Panc1 (cell line): ENCODE measurements at places on chromosomes 1 and 21. TPM values are rescaled to one million over a fixed set of nuclear protein-coding genes. Genes with fewer than 3 reads are reported as not detected.

Gene HLX
- total RNA-seq = 0.39 TPM

Gene WNT3A
- not detected for total RNA-seq

Gene MAB21L3
- not detected for total RNA-seq

Gene HHIPL2
- 14.7 TPM for total RNA-seq

Gene BLZF1
- 19.6 TPM for total RNA-seq

Gene SLAMF7
- total RNA-seq = 0.21 TPM

Gene DCDC2B
- total RNA-seq = not detected

Gene SHISAL2A
- total RNA-seq = 0.23 TPM

Gene NTNG1
- total RNA-seq = 0.13 TPM

Gene SPRR2A
- not detected for total RNA-seq

Gene ANP32E
- 66.2 TPM for total RNA-seq

Gene CATSPERE
- total RNA-seq = 0.31 TPM

Gene C8B
- total RNA-seq = not detected

Gene FCRL2
- not detected for total RNA-seq

Gene GSTM5
- total RNA-seq = not detected

Gene RBM11
- total RNA-seq = 0.15 TPM

Gene FAM163A
- total RNA-seq = not detected

Gene ALDH9A1
- total RNA-seq = 30.3 TPM

Gene PLXNA2
- 0.98 TPM for total RNA-seq

Gene AGO3
- 39.4 TPM for total RNA-seq

Gene SFN
- total RNA-seq = 188 TPM

Gene IKBKE
- total RNA-seq = 6.4 TPM

Gene IFI44L
- 0.10 TPM for total RNA-seq

Gene USP25
- total RNA-seq = 26.1 TPM

Gene SPRR5
- not detected for total RNA-seq

Gene SARS1
- total RNA-seq = 115 TPM

Gene TFF3
- 8.9 TPM for total RNA-seq

Gene TBCE
- total RNA-seq = 72.0 TPM

Gene TMEM50A
- total RNA-seq = 124 TPM
